ENCODE measurements at places on chromosomes 1 and 21. TPM values are rescaled to one million over a fixed set of nuclear protein-coding genes. Genes with fewer than 3 reads are reported as not detected.

The HSPA13 gene
- total RNA-seq: 18.4 TPM

The C21orf91 gene
- total RNA-seq: 1.7 TPM

The GLMN gene
- total RNA-seq: 6.3 TPM

The GRIK3 gene
- not detected for total RNA-seq

The SPRR3 gene
- not detected for total RNA-seq

The RAVER2 gene
- 3.9 TPM for total RNA-seq

The ASAP3 gene
- 7.4 TPM for total RNA-seq

The REN gene
- total RNA-seq: not detected

The TMEM79 gene
- 5.8 TPM for total RNA-seq

The SEMA4A gene
- total RNA-seq: 0.37 TPM

The GBP5 gene
- total RNA-seq: not detected

The BCAR3 gene
- total RNA-seq: 87.8 TPM

The FCER1G gene
- not detected for total RNA-seq

The S100PBP gene
- 16.5 TPM for total RNA-seq

The LYPLA2 gene
- total RNA-seq: 58.6 TPM

The TNFRSF4 gene
- 0.13 TPM for total RNA-seq

The GJB5 gene
- total RNA-seq: 0.15 TPM

The SELL gene
- 0.35 TPM for total RNA-seq

The OR2L5 gene
- total RNA-seq: not detected

The FMO1 gene
- not detected for total RNA-seq

The TDRD5 gene
- total RNA-seq: 0.03 TPM

The ZSWIM5 gene
- 0.69 TPM for total RNA-seq

The SWT1 gene
- total RNA-seq: 1.3 TPM

The OR10K2 gene
- not detected for total RNA-seq

The AMY1C gene
- total RNA-seq: not detected

The MAP1LC3C gene
- not detected for total RNA-seq
